ENCODE measurements at places on chromosomes 12 and 14.

- no peak for DNase-seq
These were observed 67.5 kb upstream of the SLC35F4 start for GRCh38 chr14:57933349-57933748.

DNA sequence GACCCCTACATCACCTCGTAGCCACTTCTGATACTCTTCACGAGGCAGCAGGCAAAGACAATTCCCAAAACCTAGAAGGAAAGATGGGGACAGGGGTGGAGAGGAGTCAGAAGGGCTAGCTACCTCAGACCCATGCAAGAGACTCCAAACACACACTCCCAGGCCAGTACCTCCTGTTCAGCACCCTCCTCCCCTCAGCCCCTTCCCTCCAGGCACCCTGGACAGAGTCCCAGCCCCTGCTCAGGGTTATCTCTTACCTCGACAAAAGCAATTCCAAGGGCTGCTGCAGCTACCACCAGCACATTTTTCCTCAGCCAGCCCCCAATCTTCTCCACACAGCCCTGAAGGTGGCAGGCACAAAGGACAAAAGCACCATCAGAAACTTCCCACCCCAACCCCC, 3.3 kb downstream of the CD63 start:
- DNase-seq, result no peak

- no peak for DNase-seq
These were observed 163.0 kb upstream of the FRMD6 start for GRCh38 chr14:51488569-51489220.

GRCh38 chr14:75025082-75025481, 22.4 kb downstream of the EIF2B2 start:
- DNase-seq, result peak; percentile 53

- no peak for DNase-seq
These were observed 15.5 kb upstream of the KLC1 start for GRCh38 chr14:103613517-103613916.

GRCh38 chr12:127642208-127642607, 624.8 kb upstream of the TMEM132C start:
- no peak for DNase-seq

DNA sequence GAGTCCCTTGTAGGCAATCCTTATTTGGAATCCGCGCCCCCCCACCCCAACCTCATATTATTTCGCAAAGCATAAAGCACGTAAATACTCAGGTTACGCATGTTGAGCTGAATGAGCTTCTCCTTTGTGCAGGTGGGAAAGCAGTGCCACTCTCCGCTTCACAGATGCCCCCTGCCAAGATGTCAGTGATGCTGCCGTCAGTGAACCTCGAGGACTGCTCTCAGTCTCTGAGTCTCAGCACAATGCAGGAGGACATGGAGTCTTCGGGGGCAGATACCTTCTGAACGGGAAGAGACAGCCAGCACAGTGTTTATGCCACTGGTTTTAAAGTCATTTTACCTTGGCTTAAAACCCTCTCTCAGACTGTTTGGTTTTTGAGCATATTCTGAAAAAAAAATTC, 90.1 kb upstream of the DACT1 start:
- no peak for DNase-seq

DNA sequence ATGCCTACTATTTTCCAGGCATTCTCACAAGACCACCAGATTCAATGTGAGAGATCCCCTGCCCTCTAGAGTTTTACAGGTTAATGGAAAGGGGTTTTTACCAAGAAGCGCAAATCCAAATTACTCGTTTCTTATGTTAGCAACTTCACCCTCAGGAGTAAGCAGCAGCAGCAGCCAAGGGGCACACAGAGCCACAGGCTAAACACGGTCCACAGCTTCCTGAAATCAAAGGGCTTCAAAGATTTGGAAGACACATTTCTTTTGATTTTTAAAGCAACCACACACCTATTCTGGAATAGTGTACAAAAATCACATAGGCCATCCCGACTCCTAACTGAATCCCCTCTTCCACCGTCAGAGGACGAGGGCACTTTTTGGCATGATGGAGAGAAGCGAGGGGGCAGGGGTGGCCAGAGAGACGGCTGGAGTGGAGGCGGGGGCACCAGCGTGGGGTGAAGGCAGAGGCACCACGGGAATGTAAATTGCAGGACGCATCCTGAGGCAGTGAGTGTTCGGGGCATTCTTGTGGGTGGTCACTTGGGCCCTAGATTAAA, 107.0 kb downstream of the ARF6 start:
- no peak for DNase-seq

- DNase-seq, result peak; percentile 85
These were observed 318.2 kb downstream of the BCL11B start for GRCh38 chr14:98953551-98954348.

DNA sequence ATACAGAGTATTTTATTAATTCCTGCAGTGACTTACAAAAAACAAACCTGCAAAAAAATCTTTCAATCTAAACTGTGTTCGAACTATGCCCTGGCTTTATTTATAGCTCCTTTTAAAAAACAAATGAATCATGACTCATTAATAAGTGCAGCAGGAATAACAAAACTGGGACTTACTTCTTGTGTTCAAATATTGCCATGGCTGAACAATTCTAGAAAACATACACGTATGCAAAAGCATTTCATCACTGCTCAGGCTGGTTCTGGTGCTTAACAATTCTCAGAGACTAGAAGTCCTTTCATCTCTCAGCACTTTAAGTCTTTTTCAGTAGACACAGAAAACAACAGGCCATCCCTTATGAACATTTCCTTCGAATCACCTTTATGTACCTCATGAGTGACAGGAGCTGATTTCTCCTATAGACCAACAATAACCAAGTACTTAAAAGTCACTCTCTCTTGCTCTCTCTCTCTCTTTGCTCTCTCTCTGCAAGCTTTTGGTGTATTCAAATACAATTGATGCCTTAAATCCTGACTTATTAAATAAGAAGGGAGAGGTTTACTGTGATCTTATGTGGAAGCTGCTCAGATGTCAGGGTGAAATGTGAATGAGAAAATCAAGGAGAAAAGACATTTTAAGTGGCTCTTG, 268.8 kb downstream of the TTC8 start:
- DNase-seq, result no peak

DNA sequence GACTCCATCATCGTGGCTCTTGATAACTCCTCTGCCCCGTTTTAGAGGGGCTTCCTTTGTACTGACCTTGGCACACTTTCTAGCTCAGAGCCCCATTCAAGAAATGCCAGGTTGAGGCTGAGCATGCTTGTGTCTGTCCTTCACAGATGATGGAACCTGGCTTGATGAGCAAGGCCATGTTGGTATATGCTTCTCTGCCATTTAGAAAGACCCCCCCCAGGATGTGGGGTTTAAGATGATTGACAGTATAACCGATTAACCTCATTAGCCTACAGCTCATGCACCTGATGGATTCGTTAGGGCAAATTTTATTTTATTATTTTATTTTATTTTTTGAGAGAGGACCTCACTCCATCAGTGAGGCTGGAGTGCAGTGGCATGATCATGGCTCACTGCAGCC, 21.0 kb downstream of the BATF start:
- no peak for DNase-seq

GRCh38 chr14:104673481-104673880, 15.9 kb upstream of the INF2 start:
- no peak for DNase-seq

DNA sequence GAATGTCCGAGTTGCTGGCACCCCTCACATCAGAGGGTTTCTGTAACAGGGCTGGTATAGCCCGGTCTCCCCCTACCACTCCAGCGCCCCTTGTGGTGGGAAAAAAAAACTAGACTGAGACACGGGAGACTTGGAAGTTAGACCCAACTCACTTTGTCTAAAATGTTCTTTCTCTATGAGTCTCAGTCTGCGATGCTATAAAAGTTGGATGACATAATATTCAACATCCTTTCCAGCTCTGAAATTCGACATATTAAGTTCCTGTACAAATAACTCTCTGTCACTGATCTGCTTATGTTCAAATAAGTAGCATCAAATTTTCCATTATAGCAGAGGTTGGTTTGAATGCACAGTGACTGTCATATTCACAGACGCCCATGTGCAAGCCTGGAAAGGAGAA, 25.7 kb upstream of the TC2N start:
- peak; percentile 21 for DNase-seq
